ENCODE measurements at places on chromosomes 12 and 14.

DNA sequence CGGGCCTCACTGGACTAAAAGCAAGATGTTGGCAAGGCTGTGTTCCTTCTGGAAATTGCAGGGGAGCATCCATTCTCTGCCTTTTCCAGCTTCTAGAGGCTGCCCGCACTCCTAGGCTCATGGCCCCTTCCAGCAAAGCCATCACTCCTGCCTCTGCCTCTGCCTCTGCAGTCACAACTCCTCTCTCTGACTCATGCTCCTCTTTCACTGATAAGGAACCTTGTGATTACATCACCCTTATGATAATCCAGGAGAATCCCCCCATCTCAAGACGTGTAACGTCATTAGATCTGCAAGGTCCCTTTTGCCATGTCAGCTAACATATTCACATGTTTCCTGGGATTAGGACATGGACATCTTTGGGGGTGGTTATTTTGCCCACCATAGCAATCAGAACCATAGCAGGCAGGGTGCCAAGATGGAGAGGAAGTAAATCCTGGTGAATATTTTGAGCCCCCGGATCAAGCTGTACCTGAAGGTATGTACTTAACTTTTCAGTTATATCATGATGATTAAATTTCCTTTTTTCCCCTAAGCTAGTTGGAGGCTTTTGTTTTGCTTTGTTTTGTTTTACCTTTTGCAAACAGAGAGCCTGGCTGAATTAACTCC lies 123.6 kb downstream of the SCARB1 start:
- DNase-seq, result no peak

- no peak for DNase-seq
Observed at GRCh38 chr12:93634416-93634815, 42.8 kb upstream of the CRADD start.

GRCh38 chr14:53953828-53954550 lies 2.6 kb downstream of the BMP4 start:
- DNase-seq, result no peak

- DNase-seq, result no peak
Observed at GRCh38 chr12:29971446-29971845, 187.7 kb upstream of the TMTC1 start.

GRCh38 chr12:28563936-28564335 lies 373.7 kb downstream of the CCDC91 start:
- DNase-seq, result no peak

GRCh38 chr14:95055318-95055717 lies 102.0 kb downstream of the DICER1 start:
- no peak for DNase-seq

- no peak for DNase-seq
Observed at GRCh38 chr14:65204056-65204455, 101.7 kb upstream of the MAX start.

DNA sequence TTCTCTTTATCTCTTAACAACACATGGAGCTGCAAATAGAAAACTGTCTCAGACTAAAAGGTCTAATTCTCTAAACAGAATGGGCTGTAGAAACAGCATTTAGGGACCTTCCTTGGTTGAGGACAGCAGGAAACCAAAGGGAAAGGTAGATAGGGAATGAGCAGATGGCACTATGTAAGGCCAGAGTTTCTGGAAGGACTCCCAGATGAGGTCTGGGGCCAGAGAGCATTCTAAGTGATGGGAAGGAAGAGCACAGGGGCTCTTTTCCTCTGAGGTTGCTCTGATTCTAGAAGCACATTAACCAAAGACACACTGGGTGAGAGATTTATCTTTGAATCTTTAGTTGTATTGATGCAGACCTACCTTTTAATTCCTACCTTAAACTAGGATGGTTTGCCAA lies 79.4 kb downstream of the TPH2 start:
- DNase-seq, result no peak

DNA sequence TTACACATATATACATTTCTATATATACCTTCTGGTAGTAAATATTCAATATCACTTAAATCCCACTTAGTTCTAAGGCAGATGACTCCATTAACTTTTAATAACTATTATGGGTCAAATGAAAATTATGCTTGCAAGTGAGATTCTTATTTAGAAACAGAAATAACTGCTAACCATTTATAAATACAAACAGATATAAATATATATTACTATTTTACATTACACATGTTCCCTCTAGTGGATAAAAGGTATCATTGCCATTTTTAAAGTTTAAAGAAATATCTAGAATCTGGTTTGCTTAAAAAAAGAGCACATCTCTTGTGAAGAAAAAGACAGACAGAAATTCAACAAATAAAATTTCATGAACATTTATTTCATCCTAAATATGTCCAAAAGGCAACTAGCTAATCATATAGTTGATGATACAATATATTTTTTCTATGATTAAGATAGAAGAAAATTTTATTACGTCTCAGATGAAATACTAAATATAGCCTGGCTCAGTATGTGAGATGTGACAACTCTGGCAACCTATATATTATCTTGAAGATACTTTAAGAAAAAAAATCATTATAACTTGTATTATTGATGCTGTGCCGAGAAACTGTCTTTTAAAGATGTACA lies 11.7 kb upstream of the RAD51AP1 start:
- peak; percentile 11 for DNase-seq
